NCI-H1092 treated with DMSO at 0.1 percent for 48 hours (cell line): ENCODE measurements at places on chromosomes 1 and 21.
A peak's percentile ranks its signal among the peaks of the same experiment; 100 is the strongest.

DNA sequence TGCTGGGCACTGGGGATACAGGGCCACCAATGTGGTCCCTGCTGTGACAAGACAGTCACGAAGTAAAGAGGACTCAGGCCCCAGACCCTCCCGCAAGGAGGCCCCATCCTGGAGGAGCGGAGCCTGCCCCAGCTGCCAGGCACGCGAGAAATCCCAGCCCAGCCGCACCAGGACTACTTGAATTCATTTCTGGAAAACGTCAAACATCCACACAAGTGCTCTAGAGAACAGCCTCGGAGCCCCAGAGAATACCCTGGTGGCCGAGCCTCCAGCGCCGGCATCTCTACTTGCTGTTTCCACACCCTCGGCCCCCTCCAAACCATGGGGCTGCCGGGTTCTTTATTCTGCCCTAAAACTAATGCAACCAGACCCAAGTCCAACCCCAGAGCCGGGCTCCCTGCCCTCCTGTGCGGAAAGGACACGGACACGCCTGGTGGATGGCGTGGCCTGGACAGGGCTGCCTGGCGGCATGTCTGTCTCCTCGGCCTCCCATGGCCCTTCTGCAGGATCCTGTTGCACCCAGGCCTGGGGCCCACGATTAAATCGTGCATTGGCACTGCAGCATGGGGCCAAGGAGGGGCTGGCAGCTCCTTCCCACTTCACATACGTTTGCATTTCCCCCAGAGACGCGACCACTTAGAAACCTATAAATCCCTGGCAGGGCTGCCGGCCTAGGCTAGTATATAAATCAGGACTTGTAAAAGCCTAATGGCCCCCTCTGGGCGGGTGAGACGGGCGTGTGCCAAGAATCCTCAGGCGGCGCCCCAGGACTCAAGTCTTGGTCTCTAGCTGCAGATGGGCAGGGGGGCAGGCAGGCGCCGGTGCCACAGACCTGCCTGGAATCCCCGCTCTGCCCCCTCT is 41.2 kb downstream of the DMRTB1 start:
- peak; percentile 70 for DNase-seq

- no peak for DNase-seq
These were observed 17.7 kb downstream of the CD1E start for GRCh38 chr1:158371188-158371953.

GRCh38 chr1:98471633-98472032 is 189.9 kb upstream of the SNX7 start:
- DNase-seq, result no peak

- no peak for DNase-seq
These were observed 70.0 kb downstream of the HMCN1 start for GRCh38 chr1:185804206-185804605.

DNA sequence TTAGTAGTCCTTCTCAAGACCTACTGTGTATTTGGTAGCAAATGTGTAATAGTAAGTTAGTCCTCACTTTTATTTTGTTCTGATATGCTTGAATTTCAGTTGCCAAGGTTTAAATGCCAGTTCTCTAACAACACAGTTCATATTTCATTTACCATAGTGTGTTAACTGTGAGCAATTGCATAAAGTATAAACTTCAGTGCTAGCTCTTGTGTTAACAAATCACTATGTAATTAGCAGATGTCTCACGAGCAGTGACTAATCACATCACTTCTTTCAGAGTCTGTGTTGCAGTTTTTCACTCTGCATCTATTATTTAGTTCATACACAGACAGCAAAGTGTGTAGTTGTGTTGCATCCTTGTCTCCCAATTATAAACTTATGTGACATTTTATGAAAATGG is 47.8 kb downstream of the ZMYM4 start:
- no peak for DNase-seq

DNA sequence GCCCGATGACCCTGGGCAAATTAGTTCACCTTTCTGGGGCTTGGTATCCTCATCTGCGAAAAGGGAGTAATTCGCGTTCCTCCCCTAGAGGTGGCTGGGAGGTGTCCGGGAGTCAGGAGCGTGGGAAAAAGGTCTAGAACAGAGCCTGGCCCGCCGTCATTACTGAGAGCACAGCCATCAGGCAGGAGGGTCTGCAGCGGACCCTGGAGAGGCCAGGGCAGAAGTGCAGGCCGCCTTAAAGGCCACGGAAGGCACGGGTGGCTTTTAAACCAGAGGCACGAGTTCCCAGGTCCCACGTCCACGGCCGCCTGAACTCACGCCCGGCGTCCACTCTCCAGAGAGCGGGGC is 850 bp downstream of the PANK4 start:
- no peak for DNase-seq

DNA sequence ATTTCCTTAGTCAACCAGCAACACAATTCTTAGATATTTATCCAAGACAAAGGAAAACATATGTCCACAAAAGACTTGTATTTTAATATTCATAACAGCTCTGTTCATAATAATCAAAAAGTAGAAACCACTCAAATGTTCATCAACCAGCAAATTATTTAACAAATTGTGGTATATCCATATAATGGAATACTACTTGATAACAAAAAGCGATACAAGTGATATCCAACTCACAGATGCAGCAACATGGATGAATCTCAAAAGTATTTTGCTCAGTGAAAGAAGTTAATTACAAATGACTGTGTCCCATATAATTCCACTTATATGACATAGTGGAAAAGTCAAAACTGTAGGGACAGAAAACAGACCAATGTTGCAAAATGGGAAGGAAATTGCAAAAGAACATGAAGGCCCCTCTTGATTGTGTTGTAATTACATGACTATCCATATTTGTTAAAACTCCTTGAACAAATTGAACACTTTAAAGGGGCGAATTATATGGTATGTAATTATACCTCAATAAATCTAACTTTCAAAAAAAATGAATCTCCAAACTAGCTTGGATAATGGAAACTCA is 116.9 kb downstream of the EDEM3 start:
- DNase-seq, result no peak

GRCh38 chr1:244727871-244728474 is 75.0 kb downstream of the DESI2 start:
- no peak for DNase-seq

DNA sequence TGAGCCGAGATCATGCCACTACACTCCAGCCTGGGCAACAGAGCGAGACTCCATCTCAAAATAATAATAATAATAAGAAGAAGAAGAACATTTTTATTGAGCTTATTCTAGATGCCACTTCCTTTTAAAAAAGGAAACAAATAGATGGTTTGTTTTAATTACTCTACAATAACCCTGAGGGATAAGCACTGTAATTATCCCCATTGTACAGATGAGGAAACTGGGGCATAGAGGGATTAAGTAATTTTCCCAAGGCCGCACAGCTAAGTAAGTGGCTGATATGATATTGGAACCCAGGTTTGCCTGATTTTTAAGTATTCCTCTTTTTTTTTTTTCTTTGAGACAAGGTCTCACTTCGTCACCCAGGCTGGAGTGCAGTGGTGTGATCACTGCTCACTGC is 58.5 kb upstream of the LRIG2 start:
- DNase-seq, result no peak

GRCh38 chr21:19833082-19833481 is 1165.1 kb upstream of the NCAM2 start:
- DNase-seq, result no peak

- no peak for DNase-seq
These were observed 3.6 kb upstream of the CASQ1 start for GRCh38 chr1:160186729-160187128.

GRCh38 chr1:116906812-116907211 is 2.9 kb upstream of the PTGFRN start:
- DNase-seq, result no peak

GRCh38 chr1:95006681-95007080 is 66.1 kb downstream of the ALG14 start:
- DNase-seq, result no peak

DNA sequence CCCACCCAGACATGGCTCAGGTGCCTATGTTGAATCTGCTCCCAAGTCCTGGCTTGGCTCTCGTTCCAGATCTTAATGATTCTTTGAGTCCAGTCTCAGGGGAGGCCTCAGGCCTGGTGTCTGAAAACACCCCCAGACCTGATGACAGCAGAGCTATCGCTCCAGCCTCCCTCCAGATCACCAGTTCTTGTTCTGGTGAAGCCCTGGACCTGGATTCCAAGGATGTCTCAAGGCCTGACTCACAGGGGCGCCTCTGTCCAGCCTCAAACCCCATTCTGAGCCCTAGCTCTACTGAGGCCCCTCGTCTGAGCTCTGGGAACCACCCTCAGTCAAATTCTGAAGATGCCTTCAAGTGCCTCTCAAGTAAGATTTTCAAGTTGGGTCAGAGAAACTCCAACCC is 11.4 kb downstream of the MROH7 start:
- no peak for DNase-seq

DNA sequence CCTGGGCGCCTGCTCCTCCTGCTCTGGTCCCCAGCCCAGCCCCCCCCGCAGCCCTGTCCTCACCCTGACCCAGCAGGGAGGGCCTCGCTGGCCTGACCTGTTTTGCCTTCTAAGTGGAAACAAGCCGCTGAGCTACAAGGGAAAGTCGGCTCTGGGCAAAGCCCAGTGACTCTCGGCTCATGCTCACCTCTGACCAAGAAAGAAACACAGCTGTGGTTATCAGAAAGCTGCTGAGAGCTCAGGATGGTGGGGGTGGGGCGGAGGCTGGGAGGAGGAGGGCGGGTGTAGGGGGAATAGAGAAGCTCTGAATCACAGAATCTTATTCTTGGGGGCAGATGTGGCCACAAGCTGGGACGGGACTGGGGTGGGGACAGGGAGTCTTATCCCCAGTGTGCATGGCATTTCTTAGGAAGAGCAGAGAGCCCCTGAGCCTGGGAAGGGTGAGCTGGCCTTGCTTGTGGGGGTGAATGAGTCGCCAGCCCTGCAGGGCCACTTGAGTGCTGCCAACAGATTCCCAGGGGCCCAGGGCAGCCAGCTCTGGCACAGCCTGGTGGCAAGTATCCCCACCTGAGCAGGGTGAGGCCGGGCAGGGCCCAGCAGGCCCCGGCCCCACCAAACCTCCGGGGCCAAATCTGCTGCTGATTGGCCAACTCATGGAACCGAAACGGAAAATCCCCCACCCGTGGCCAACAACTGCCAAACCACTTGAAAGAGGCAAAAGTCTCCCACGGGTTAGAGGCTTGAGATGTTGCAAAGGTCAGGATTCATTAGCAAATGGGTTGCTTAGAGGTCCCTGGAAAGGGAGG is 120.6 kb downstream of the SPSB1 start:
- no peak for DNase-seq

GRCh38 chr1:160164121-160164520 is 12.7 kb downstream of the ATP1A4 start:
- DNase-seq, result no peak

DNA sequence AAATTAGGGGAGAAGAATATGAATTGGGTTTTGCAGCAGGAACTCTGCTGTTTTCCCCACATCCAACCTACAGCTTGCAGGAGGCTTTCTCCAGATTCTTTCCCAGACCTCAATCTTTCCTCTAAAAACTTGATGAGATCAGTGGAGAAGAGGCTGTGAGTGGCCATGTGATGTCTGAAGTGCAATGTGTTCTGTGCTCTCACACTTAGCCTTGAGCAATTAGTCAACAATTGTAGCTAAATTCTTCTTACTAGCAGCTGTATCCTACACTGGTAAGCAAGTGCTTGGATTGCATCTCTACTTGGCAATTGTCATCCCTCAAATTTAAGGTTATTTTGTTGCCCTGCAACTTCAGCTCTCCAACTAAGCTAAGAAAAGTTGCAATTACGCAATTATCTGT is 807.3 kb upstream of the RGS18 start:
- DNase-seq, result no peak

DNA sequence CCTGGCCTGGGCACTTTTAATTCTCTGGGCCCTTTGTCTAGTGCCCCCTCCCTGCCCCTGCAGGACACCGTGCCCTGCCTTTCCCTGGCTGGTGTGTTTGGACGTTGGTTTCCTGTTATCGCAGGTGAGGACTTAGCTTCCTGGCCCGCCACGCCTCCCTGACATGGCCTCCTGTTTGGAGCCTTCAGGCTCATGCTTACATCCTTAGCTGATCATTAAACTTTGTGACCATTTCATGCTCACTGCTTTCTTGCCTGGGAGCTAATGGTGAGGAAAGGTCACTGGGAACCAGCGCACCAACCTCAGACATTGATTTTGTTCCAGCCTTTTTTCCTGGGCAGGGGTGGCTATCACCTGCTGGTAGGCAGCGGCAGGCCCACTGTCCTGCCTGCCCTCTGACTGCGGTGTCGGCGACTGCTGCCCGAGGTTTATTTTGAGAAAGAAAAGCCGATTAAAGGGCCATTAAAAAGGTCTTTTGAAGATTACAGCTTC is 3.7 kb downstream of the PFKL start:
- DNase-seq, result no peak

GRCh38 chr1:2320760-2321667 is 70.3 kb downstream of the MORN1 start:
- no peak for DNase-seq

DNA sequence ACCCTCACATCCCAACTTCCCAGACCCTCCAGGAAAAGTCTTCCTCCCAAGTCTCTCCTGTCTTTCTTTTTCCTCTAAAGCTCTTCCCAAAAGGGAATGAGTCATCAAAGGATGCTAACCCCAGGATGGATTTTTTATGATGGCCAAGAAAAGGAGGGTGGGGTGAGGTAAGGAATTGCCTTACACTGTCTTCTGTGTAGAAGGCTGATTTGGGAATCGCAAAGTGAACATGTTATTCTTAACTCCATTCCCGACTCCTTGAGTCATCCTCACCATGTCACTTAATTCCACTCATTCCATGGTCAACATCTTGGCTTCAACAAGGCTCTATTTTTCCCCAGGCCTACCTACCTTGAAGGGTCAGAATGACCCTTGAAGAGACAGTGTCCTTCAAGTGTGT is 44.0 kb downstream of the TBX15 start:
- no peak for DNase-seq
